ENCODE measurements at places on chromosomes 4 and X.
A peak's percentile ranks its signal among the peaks of the same experiment; 100 is the strongest.

- peak; percentile 12 for DNase-seq
Measured at GRCh38 chrX:7146703-7147412, 654 bp upstream of the STS start.

DNA sequence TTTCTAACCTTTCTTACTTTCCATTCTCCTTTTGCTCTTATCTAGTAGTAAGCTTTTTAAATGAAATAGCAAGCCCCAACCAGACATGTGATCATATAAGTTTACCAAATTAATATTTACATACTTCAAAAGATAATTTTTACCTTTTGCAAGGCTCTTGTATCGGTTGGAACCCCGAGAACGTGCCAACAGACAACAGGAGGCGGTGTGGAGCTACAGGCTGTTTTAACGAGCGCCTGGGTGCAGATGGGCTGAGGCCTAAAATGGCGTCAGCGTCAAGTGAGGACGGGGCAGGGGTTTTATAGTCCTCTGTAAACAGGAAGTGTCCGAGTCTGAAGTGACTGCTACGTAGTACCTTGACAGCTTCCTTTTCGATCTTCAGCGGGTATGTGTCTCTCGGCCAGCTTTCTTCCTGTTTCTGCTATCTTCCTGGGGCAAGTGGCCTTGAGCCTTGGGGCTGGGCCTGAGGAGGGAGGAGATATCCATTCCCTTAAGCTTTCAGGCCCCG lies 342.7 kb downstream of the GALNTL6 start:
- no peak for DNase-seq

DNA sequence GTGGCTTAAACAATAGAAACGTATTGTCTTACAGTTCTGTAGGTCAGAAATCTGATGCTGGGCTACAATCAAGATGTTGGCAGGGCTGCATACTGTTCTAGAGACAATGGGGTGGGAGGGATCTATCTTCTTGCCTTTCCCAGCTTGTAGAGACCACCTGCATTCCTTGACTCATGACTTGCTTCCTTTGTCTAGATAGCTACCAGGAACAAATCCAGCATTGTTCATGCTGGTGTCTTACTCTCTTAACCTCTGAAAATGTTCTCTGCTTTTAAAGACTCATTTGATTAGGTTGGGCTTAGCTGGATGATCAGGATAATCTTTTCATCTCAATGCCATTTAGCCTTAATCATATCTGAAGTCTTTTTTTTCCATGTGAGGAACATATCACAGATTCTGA lies 169.0 kb downstream of the ZNF330 start:
- no peak for DNase-seq

DNA sequence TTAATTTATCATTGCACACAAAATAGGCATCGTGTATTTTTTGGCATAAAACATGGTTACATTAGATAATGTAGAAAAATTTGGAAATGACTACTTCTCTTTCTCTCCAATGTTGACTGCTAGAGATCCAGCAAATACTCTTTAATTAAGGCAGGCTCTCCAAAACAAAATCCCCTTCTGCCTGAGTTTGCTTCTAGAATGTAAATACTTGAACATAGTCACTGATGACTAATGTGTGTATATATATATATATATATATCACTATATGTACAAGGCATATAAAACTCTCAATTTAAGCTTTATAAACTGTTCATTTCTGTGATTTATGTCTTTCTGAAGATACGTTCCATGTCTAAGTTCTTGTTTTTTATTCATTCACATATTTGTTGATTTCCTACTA lies 67.2 kb upstream of the CAMK2D start:
- DNase-seq = no peak

GRCh38 chr4:7060346-7061150 lies 7.3 kb downstream of the GRPEL1 start:
- DNase-seq = no peak

- DNase-seq = no peak
Measured at GRCh38 chr4:162126729-162127128, 37.1 kb downstream of the FSTL5 start.

- no peak for DNase-seq
Measured at GRCh38 chrX:17511556-17511955, 136.6 kb downstream of the NHS start.

GRCh38 chrX:10725071-10725470 lies 104.7 kb upstream of the MID1 start:
- no peak for DNase-seq

DNA sequence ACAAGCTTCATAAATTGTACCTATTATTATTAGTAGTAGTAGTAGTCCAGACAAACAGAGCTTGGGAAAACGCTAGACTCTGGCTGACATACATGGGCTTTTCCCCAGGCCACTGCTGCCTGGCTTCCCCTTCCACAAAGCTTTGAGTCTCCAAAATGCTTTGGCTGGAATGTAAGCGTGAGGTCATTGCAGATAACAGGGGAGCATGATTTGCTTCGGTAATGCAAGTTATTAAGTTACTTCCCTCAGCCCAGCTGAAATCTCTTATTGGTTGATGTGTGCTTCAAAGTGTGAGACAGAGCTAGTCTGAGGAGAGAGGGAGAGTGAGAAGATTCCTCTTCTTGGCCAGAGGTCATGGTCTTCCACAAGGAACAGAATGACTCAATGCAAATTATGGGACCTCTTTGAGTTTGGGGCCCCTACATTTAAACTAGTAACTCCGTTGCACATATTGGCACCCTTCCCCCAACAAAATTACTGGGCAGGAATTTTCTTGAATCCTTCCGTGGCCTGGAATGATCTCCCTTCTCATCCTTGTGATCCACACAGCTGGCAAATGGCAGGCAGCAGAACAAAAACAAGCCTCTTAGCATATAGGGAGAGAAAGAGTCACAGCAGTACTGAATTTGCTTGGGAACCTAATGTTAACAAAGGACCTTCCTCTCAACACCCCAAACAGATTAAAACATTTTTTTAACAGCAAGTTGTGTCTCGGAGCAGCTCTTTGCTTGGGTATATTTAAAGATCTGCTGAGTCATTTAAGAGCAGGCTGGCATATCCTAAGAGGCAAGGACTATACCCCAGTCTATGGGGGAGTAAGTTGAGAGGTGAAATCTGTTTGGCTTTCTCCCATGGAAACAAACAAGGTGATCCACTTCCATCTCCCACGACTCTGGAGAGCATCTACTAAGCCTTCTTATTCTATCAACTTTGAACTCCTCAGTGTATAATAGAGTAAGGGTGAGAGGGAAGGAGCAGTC lies 19.9 kb downstream of the AR start:
- no peak for DNase-seq

- no peak for DNase-seq
Measured at GRCh38 chr4:70747874-70748273, 26.1 kb downstream of the RUFY3 start.

GRCh38 chr4:4862071-4862551 lies 2.6 kb downstream of the MSX1 start:
- DNase-seq = no peak

DNA sequence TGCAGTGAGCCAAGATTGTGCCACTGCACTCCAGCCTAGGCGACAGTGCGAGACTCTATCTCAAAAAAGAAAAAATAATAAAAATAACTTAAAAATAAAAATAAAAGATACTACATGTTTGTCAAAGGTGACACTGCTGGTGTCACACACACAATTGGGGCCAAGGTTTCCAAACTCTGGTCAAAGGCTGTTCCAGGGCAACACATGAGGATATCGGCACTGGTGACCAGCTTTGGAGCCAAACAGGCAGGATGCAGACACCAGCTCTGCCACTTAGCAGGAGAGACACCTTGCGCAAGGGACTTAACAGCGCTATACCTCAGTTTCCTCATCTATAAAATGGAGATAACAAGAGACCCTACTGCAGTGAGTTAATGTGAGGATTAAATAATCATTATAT lies 52.3 kb downstream of the CD99L2 start:
- DNase-seq = no peak

GRCh38 chrX:120647127-120647526 lies 17.3 kb upstream of the C1GALT1C1 start:
- DNase-seq = no peak

DNA sequence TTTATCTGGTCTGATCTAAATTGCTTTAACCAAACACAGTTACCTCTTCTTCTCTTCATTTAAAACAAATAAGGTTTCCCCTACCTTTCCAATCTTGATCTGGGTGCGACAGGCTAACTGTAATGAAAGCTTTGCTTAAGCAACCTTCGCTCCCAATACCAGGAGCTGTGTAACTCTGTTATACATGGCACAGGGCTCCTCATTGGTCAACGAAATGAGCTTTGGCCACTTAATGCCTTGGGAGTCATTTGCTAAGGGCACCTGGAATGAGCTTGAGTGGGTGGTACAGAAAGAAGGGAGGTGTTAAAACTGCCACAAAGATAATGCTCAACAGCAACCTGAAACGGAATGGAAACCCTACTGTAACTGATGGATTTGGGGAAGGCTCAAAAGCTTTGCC lies 140.5 kb downstream of the CHRNA9 start:
- no peak for DNase-seq

GRCh38 chrX:149283853-149284252 lies 221.3 kb downstream of the IDS start:
- no peak for DNase-seq

DNA sequence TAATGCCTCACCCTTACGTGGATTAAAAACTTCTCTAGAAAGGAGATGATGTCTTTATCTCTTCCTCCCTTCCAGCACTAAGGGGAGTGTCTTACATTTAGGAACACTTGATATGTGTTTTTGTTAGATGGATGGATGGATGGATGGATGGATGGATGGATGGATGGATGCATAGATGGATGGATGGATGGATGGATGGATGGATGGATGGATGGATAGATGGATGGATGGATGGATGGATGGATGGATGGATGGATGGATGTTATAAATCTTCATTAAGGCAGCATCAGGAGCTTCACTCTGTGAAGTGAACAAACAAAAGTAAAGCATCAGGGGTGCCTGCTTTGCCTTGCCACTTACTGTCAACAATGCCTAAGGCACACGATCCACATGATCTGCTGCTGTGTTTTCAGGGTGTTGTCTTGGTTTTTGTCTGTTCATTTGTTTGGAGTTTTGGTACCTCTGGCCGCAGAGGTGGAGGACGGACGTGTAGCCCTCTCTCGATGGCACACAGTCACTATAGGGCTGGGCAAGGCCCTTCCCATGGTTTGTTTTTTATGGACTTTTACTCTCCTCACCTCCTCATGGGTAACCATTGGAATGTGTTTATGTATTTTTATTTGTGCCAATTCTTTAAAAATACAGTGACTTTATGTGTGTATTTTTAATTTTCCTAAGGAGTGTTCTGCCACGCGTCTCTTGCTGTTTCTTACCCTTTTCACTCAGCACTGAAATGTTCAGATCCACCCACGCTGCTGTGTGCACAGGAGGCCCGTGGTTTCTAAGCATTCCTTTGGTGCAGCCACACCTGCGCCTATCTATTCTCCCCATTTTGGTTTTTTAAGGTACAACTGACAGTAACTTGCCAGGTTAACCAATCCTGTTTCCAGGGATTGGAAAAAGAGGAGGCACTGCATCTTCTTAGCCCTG lies 91.8 kb upstream of the ENPP6 start:
- no peak for DNase-seq

GRCh38 chr4:94877973-94878372 lies 120.2 kb downstream of the BMPR1B start:
- DNase-seq = no peak

DNA sequence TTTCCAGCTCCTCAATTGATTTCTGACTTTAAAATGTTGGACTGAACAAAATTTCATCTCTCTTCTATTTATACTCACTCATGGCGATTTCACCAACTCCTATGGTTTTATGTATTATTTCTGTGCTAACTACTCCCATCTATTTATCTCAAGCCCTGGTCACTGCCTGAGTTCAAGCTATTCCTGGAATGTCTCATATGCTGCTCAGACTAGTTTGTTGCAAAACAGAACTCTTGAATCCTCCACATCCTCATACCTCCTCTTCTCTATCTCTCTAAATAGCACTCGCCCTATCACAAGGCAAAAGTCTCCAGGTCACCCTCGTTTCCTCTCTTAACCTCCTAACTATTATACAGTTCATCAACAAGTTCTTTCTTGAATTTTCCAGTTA lies 19.0 kb upstream of the DDX60 start:
- no peak for DNase-seq

GRCh38 chrX:153984351-153985178 lies 12.0 kb downstream of the TMEM187 start:
- DNase-seq = no peak

DNA sequence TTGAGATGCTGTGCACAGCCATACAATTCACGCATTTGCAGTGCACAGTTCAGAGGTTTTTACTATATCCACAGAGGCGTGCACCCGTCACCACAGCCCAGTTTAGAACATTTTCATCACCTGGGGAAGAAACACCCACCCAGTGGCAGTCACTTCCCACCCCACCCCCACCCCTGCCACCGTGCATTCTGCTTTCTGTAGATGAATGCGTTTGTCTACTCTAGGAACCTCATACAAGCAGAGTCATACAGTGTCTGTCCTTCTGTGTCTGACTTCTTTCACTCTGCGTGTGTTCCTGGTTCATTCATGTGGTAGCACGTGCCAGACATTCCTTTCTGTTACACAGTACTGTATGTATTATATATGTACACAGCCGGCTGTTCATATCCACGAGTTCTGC lies 122.8 kb downstream of the TBL1X start:
- no peak for DNase-seq

- no peak for DNase-seq
Measured at GRCh38 chrX:30821116-30821515, 67.9 kb downstream of the TAB3 start.

DNA sequence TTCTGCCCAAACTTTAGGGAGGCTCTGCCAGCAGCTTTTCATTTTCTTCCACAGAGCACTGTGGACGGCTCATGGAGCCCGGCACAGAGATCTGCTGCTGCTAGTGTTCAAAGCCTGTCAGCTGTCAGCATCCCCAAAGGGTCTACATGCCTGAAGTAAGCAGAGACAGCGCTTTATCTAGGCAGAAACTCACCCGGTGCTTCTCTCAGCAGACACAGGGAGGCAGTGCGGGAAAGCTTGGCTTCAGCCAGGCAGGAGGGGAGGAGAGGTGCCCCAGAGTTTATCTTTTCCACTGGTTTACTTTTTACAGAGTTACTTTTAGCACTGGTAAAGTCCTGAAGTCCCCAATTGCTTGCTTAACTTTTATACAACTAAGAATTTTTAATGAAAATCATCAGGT lies 339.3 kb downstream of the NKX6-1 start:
- DNase-seq = no peak

- no peak for DNase-seq
Measured at GRCh38 chr4:150256841-150257730, 178.8 kb downstream of the DCLK2 start.

- DNase-seq = no peak
Measured at GRCh38 chr4:5051278-5052203, at the start of gene STK32B. STK32B (plus strand) TSS chr4:5051480.

GRCh38 chr4:48949518-48950219 lies 36.4 kb upstream of the CWH43 start:
- no peak for DNase-seq

- DNase-seq = no peak
Measured at GRCh38 chr4:147509386-147509785, 28.5 kb downstream of the EDNRA start.

All from CD4-positive, alpha-beta T cell treated with Interleukin-15 for 4 hours (primary cell).